NCI-H1092 treated with DMSO at 0.1 percent for 48 hours (cell line): ENCODE measurements at places on chromosomes 13 and 19.

DNA sequence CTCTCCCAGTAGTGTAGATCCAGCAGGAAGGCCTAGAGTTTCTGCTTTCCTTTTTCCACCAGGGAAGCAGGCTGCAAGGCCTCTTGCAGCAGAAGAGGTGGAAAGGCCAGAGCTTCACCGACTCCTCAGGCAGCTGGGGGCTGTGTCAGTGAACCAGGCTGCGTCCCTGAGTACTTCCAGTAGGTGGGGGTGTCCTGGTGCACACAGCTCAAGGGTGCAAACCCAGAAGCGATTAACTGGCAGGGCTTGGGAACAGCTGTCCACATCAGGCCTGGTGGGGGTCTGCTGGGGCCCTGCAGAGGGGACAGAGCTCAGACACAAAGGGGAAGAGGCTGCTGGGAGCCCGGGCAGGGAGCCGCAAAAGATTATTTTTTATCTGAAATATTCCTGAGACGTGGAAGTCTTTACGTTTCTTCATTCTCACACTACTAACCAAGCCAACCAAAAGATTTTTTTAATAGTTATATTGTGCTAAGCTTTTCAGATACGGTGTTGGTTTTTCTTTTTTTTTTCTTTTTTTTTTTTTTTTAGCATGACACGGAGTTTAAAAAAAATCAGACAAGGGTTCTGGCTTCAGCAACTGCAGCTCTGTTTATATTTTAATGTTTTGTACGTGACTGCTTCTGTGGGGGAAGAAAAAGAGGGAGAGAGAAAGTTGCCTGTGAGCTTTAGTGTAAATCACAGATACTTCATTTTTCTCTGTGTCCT lies 11.0 kb downstream of the TSHZ3 start:
- DNase-seq = no peak

DNA sequence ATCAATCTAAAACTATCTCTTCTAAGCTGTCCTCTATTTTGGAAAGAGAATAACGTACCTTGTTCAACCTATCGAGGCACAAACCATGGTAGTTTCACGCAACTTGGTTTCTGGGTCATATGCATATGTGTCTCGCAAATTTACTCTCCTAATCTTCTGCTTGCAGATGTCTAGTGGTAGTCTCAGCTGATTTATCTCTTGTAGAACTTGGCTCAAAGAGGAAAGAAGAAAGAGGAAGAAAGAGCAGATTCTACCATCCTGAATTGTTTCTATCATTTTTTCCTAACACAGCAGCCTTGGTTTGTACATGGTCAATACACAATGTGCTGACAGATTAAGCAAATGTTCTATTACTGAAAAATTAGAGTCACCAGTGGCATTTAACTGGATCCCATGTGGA lies 282.3 kb downstream of the SPRY2 start:
- no peak for DNase-seq

- no peak for DNase-seq
Measured at GRCh38 chr19:56159009-56159559, 16.7 kb upstream of the GALP start.

- no peak for DNase-seq
Measured at GRCh38 chr19:55540619-55541018, 3.7 kb upstream of the SBK2 start.

DNA sequence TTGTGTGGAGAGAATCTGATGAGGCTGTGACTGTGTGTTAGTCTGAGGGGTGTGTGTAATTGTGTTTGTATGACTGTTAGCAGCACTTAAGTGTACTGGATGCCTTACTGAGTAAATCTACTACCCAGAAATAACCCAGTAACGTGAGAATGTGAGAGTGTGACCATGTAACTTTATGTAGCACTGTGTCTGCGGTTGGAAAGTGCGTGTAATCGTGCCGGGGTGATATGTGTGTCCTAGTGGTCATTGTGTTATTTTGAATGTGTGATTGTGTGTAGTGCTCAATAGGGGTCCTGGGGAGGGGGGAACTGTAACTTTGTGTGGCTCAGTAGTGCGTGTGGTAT lies 550 bp downstream of the ZNF383 start:
- no peak for DNase-seq

GRCh38 chr19:5968431-5969373 lies 9.2 kb downstream of the RANBP3 start:
- DNase-seq = no peak

DNA sequence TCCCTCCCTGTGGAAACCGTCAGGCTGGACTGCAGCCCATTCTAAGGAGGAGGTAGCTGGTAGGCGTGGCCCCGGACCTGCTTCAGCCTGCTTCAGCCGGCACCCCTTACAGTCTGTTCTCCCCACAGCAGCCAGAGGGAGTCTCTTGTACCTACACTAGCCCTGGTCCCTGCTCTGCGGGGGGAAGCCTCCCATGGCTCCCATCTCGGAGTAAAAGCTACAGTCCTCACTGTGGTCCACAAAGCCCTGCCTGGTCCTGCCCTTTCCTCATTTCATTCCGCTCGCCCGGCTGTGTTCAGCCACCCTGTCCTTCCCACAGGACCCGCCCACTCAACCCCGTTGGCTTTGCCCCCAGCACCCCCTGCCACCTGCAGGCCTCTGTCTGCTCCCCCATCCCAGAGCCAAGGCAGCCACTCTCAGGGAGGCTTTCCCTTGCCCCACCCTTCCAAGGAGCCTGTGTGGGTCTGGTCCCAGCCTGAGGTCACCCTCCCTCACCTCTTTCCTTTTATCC lies 1.3 kb downstream of the PGLYRP1 start:
- DNase-seq = no peak

DNA sequence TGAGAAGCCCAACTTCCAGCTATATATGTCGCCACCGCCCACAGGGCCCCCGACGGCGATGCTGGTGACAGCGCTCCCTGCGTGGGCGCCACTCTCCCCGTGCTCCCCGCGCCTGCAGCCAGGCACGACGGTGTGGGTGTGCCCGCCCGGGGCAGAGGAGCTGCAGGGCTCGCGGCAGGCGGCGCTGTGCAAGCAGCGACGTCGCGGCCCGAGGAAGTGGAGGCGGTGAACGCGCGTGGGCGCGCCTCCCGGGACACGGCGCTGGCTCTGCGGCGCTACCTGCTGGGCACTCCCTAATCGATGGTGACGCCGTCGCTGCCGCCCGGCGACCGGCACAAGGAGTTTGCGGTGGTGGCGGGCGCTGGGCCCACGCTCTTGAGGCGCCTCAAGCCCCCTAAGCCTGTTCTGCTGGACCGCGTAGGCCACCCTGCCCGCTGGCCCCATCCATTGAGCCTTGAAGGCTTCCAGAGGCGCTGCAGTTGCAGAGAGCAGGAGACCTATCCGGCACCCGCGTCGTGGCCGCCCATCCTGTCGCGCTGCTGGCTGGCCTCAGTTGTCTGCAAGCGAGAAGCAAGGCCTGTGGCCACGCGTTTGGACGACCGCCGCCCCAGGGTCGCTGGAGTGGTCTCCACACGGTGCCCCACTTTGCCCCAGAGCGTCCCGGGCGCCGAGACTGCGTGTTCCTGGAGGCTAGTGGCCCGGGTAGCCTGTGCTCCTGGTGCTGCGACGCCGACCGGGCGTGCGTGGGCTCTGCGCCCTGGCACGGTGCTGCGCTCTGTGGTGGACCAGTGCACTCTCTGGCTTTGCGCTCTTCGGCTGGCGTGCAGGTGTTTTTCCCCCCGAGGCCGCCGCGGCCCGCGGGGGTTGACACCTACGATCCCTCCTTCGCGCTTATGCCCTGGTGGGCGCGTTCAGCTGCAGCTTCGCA lies 23.1 kb downstream of the LRFN3 start:
- no peak for DNase-seq

- DNase-seq = no peak
Measured at GRCh38 chr13:110089100-110089499, 217.9 kb downstream of the COL4A1 start.

DNA sequence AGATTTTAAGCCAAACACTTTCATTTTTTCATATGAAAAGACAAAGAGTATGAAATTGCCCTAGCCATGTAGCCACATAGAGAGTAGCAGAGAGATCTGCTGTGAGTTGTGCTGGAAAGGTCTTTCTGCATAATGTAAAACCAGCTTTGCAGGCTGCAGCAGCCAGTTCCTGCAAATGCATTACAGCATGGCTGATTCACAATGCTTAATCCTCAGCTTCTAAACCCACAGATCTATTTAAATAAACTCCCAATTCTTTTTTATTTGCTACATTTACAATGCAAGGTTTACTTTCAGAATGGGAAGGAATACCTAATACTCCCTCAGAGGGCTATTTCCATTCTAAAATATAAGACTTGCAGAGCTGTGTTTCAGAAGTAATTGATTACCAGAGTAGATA lies 185.6 kb upstream of the STARD13 start:
- DNase-seq = no peak
